ENCODE measurements at places on chromosomes 3 and 15.

DNA sequence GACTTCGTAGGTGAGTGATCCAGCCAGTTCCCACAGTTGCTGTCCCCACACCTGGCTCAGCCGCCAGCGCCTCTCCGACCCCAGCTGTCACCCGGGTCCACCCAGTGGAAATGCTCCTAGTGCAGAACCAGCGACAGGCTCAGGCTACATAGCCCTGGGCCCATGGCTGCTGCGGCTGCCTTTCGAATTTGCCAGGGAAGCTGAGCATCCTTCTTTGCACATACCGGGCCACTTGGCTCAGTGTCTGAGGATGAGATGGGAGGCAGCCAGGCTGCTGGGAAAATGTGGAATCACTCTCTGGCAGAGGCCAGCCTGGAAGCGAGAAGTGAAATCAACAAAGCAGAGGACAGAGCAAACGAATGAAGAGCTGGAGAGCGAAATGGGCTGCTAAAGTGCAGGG, 80.1 kb downstream of the ST8SIA2 start:
- no peak for DNase-seq

DNA sequence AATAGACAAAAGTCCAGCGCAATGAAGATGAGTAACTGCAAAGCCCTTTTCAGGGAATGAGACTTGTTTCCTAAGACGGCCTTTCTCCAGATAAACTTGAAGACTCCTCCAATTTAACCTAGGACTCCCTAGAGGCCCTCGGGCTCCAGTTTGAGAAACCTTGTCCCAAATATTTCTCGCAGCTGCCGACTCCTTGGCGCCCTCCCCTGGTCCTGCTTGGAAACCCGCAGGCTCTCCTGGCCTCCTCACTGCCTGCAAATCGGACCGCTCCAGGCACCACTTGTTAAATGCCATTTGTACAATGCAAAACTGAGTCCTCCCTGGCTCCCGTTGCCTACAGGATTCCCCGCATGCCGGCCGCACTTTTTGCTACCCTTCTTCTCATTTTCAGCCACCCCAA, 36.8 kb downstream of the MUC4 start:
- DNase-seq, result no peak

- no peak for DNase-seq
Observed at GRCh38 chr15:36594556-36595090, 15.2 kb downstream of the CDIN1 start.

- no peak for DNase-seq
Observed at GRCh38 chr3:8900869-8901268, 62.4 kb downstream of the RAD18 start.

DNA sequence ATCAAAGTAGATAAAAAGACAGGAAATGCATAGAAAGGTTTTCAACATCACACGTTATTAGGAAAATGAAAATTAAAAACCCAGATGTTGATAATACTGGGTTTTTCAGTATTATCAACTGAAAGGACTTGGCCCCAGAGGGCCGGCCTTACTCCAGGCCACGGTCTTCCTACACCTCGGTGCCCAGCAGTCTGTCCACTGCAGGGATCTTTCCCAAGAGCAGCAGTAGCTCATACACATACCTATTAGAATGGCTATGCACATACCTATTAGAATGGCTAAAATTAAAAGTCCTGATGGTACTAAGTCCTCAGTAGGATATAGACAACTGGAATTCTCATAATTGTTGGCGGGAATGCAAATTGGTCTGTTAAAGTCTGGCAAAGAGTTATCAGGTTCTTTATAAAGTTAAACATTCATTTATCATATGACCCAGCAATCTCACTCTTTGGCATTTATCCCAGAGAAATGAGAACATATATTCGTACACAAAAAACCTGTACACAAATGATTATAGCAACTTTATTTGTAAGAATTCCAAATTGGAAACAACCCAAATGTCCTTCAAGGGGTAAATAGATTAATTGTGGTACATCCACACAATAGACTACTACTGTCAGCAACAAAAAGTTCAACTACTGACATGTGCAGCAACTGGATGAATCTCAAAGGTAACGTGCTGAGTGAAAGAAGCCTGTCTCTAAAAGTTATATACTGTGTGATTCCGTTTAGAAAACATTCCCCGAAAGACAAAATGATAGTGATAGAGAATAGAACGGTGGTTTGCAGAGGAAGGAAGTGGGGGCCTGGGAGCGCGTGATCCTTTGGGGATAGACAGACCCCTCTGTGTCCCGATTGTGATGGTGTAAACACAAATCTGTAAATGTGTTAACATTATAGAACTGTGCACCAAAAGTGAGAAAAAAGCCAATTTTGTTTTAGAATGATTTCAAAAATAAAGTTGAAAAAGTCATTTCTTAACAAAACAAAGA, 62.3 kb downstream of the MCTP2 start:
- no peak for DNase-seq

- no peak for DNase-seq
Observed at GRCh38 chr15:65903296-65904073, 34.2 kb downstream of the RAB11A start.

DNA sequence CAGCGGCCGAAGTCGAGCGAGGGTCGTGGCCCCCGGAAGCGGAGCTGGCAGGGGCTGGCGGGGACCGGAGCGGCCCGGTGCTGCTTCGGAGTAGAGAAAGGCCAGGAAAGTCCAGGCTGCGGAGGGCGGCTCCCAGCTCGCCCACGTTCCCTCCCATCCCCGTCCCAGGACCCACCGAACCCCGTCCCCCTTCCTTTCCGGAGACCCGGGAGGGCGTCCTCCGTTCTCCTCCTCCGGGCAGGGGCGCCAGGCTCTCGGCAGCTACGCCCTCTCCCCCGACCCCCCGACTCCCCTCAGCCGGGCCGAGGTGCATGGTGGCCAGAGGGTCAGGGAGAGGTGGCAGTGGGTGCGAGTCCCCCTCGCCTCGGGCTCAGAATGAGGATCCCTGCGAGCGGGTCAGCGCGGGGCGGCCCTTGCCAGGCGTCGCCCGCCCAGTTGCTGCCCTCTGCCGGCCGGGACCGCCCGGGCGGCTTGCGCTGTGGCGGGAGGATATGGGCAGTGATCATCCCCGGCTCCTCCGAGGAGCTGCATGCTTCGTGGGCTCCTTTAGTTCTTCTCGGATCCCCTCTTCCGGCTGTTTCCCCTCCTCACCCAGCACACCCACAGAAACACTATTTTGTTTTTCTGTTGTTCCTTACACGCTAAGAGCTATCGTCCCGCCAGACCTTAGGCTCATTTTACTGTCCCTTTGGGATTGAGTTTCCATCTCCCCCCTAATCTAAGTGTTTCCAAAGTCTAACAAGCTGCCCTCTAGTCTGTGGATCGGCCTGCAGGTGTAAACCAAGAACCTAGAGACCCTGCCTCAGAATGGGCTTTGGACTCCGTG, 744 bp upstream of the ALDH1A2 start:
- DNase-seq, result no peak

GRCh38 chr3:126317029-126317996, 39.9 kb downstream of the KLF15 start:
- no peak for DNase-seq

GRCh38 chr3:100915706-100916495, 77.3 kb downstream of the ABI3BP start:
- DNase-seq, result no peak

GRCh38 chr15:36959746-36960145, 140.6 kb downstream of the MEIS2 start:
- no peak for DNase-seq

- DNase-seq, result no peak
Observed at GRCh38 chr3:47586746-47587145, 8.1 kb upstream of the CSPG5 start.

GRCh38 chr3:190595807-190596206, 81.9 kb downstream of the IL1RAP start:
- DNase-seq, result no peak

- no peak for DNase-seq
Observed at GRCh38 chr15:31292391-31293015, 34.1 kb upstream of the KLF13 start.

GRCh38 chr3:129888771-129889170, 4.7 kb downstream of the TMCC1 start:
- no peak for DNase-seq

- DNase-seq, result no peak
Observed at GRCh38 chr3:36877930-36878685, 66.7 kb downstream of the TRANK1 start.

DNA sequence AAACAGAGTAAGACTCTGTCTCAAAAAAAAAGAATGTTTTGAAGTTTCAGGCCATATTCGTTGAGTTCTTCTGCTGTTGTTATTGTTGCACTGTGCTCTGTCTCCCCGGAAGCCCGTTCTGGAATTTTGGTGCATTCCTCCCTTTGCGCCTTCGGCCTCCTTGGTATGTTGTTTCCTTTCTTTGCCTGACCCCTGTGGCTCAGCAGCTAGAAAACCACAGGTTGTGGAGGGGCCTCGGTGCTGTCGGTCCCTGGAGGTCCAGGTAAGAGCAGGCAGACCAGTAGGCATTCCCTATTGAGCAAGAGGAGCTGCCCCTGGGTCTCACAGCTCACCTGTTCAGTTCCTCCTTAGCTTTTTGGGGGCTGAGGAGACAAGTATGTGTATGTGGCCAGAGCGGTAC, 51.0 kb upstream of the DLG1 start:
- DNase-seq, result no peak

- no peak for DNase-seq
Observed at GRCh38 chr3:122247087-122247824, 63.8 kb downstream of the CASR start.

- DNase-seq, result no peak
Observed at GRCh38 chr15:57784081-57784511, 77.6 kb downstream of the POLR2M start.

DNA sequence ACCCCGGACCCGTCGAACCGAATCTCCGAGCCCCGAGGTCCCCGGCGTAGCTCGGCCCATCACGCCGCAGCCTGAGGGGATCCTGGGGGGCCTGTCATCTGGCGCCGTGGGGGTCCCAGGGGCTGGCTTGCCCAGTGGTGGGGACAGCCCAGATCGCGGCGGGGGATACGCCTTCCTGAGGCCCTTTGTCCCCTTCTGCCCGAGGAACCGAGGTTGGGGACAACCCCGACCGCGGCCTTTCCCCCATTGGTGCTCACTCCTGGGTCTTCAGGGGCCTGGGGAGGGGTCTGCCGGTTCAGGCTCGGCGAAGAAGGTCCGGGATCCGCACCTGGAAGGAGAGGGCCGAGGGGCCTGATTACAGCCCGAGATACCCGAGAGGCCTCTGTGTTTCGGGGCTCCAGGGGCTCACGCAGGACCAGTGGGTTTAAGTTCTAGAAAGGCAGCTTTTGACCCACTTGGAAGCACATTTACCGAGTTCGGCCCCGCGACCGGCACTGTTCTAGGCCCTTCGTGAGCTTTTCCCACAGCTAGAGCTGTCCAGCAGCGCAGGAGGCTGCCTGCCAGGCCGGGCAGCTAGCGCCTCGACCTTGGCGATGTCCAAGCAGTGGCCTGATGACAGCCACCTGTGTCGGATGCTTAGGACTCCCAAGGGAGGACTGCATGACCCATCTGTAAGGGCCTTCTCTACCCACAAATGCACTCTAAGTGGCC, 504 bp downstream of the ABHD2 start:
- no peak for DNase-seq

DNA sequence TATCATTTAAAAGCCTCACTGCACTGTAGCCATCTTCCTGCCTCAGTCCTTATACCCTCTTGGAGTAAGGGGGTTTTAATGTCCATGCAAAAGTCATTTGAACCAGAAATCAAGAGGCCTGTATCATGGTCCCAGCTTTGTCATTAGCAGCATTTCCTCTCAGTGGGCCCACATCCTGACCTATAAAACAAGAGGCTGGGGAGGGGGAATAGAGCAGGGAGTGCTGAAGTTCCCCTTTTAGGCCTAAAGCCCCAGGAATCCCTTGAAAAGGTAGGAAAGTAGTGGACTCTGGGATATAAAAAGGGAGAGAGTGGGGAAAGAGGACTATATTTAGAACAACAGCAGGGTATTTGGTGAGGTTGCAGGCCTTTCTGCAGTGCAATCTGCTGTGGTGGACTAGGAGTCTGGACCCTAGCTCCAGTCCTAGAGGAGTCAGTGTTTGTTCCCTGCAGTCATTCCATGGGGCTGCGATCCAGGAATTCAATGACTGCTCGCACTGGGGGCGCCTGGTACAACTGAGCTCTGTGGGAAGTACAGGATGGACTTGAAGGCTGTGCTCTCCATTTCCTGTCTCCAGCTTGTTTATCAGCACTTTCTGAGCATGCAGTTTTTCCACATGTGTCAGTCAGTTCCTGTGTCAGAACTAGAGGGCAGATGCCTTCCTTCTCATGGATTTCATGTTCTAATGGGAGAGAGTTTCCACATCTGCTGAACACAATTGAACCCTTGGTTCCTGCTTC, 46.8 kb downstream of the PDHB start:
- no peak for DNase-seq

DNA sequence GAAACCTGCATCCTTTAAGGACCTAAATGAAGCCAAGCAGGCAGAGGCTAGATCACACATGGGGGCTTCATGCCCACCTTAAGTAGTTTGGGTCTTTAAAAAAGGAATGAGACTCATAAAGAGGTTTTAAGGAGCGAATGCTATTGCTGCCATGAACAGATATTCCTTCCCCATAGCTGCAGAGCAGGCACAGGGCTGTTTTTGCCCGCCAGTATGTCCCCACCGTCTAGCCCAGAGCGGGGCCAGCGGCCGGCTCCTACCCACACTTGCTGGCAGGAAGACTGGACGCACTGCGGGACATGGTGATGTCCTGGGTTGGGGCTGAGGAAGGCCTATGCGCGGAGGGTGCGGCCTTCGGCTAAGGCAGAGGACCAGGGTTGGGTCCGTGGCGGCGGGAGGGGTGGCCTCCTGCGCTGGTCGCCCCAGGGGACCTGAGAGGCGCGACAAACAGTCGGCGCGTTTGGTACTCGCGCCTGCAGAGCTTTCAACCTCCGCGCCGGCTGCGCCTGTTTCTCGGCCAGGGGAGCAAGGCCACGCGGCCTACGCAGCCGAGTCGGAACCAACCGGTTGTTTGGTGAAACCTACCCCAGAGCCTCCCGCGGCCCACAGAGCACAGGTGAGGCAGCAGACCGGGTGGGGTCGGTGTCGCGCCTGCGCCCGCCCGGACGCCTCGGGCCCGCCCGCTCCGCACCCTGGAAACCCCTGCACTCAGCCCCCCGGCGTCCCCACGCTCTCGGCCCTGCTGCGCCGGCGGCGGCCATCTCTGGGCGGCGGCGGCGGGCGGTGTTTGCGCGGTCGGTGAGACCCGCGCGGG, at the start of gene FAIM:
FAIM (plus strand) TSS at position 450 of the 814 bp plus-strand sequence. CDS start 10,956 bp downstream, outside the sequence.
- peak; percentile 44 for DNase-seq

GRCh38 chr3:48560648-48561018, 2.9 kb downstream of the UCN2 start:
- no peak for DNase-seq

DNA sequence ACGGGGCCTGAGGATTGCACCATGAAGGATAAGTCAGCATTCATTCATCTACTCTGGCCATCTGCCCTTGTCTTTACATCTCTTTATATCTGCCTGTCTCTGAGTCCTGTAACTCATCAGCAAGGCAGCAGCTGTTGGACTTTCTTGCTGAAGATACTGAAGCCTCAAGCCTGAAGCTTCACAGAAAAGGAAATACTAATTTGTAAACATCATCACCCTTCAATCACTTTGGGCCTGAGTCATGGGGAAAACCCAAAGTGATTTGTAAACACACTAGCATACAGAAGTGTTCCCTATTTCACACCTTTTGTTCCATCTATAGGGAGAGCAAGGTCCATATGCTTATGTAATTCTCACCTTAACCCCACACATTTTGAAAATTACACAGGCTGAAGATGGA, 928.2 kb downstream of the EPHA3 start:
- DNase-seq, result no peak

- DNase-seq, result no peak
Observed at GRCh38 chr3:65158023-65158422, 470.2 kb upstream of the ADAMTS9 start.

GRCh38 chr15:96851613-96852012, 521.1 kb downstream of the NR2F2 start:
- DNase-seq, result no peak
